Kidney glomerular epithelial cell (primary cell): ENCODE measurements at places on chromosomes 11 and 22.

GRCh38 chr11:67020949-67021348 is 2.0 kb upstream of the SYT12 start:
- no peak for DNase-seq

GRCh38 chr11:1931341-1932104 is 12.0 kb downstream of the TNNT3 start:
- DNase-seq = no peak

DNA sequence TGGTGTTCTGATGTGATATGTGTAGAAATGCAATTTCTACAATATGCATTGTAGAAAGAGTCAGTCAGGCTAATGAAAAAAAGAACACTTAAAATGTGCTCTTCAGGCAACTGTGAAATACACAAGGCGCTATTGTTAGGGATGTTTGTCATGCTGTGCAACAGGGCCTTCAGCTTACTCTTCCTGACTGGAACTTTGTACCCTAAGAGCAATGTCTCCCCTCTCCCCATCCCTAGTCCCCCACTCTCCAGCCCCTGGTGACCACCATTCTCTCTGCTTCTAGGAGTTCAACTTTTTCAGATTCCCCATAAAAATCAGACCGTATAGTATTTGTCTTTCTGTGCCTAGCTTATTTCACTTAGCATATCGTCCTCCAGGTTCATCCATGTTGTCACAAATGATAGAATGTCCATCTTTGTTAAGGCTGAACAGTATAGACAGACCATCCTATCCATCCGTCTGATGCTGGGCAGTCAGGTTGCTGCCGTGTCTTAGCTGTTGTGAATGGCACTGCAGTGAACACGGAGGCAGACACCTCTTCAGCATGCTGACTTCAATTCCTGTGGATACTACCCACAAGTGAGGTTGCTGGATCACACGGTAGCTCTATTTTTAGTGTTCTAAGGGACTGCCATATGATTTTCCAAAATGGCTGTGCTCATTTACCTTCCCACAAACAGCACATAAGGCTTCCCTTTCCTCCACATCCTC is 10.7 kb downstream of the NDUFV1 start:
- DNase-seq = no peak

DNA sequence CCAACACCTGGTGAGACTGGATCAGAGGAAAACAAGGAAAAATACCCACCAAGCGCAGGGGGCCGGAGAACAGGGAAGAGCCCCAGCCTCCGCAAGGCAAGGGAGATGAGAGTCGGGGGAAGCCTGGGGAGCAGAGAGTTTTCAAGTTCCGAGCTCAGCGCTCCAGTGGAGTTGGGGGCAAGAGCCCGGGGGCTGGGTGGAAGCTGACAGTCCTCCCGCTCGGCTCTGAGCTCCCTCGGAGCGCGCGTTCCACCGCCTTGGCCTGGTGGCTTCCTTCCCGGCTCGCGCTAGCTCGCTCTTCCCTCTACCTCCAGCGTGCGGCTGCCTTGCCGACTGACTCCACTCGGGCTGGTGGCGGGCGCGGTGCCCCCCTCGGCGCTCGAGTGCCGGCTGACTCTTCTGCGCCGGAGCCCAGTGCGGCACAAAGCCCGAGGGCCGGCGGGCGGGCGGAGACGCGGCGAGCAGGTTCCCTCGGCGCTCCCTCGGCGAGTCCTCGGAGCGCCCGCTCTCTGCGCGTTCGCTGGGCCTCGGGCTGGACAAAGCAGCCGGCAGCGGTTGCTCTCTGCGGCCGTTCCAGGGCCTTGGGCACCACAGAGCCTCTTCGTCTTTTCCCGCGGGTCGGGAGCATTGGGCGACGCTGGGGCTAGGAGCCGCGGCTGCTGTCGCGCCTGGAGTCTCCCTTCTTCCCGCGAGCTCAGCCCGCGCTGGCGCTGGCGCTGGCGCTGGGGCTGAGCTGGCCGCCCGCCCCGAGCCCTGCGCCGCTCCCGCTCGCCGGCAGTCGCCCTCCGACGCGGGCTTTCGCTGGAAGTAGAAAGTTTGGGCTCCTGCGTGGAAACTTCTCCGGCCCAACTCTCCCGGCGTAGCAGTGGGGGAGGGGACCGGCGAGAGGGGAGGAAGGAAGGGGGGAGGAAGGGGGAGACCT is 1.0 kb downstream of the PAX6 start:
- no peak for DNase-seq

GRCh38 chr11:66321606-66322005 is 4.8 kb upstream of the CD248 start:
- no peak for DNase-seq

DNA sequence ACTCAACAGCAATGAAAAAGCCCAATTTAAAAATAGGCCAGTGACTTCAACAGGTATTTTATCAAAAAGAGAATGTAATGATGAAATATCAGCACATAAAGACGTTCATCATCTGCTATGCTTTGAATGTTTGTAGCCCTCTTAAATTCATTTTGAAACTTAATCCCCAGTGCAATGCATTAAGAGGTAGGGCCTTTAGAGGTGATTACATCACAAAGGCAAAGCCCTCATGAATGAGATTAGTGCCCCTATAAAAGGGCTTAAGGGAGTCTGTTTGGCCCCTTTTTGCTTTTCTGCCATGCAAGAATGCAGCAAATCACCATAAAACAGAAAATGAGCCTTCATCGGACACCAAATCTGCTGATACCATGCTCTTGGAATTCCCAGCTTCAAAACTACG is 637.0 kb downstream of the DLG2 start:
- DNase-seq = no peak

- no peak for DNase-seq
These were observed 9.3 kb downstream of the TTLL8 start for GRCh38 chr22:50048836-50049235.

- no peak for DNase-seq
These were observed 18.9 kb upstream of the YPEL1 start for GRCh38 chr22:21754523-21754922.
